ENCODE measurements at places on chromosomes 3 and 15.

GRCh38 chr3:24339266-24339825, 155.3 kb downstream of the THRB start:
- DNase-seq, result no peak

GRCh38 chr15:87977907-87978306, 278.6 kb downstream of the NTRK3 start:
- no peak for DNase-seq

DNA sequence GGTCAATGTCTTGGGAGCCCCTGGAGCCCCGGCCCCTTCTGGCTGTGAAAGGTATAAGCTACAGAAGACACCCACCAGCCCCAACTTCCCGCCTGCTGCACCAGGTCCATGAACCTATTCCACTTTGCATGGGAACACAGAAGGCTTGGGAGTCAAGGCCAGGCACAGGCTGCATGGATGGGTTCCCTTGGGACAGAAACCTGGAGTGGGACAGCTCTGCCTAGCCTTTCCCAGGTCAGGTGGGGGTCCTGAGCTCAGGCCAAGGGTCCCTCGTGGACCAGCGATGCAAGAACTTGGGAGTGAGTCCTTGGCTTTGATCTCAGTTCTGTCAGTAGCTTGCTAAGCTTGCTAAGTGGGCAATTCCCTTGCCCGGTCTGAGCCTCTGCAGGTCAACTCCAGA, 25.0 kb downstream of the TKT start:
- DNase-seq, result no peak

- no peak for DNase-seq
These were observed 258.8 kb upstream of the SATB1 start for GRCh38 chr3:18683900-18684299.

DNA sequence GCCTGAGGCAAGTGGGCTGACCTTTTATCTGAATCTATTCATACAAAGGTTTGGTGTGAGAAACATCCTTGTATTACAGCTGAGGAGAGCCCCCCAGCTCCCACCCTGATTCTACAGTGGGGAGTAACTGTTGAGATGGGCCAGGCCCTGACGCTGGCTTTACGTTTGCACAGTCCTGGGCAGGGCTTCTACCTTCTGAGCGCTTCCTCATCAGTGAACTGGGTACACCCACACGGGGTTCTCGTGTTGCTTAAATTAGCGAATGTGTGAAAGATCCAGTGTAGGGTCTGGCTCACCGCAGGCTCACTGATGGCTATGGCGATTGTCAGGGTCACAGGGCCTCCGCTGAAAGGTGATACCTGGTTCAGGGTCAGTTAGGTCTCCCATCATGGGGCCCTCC, 7.3 kb upstream of the GHRL start:
- no peak for DNase-seq

DNA sequence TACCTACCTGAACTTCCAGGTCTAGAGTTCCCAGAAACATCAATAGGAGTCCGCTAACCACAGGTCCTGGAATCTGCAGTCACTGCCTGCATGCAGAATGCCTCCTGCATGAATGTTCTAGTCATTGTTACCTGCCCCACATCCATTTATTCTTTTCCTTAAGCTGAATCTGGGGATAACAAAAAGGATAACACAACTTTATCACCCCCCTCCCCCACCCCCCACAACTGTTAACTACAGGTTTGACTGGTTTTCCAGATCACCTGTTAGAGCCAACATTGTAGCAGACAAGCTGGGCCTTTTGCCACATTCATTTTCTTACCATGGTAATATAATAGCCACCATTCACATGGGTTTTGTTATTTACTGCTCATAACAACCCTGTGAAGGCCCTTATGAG, 4.6 kb upstream of the CTSH start:
- no peak for DNase-seq

GRCh38 chr3:33063651-33064051, 33.3 kb downstream of the GLB1 start:
- no peak for DNase-seq

GRCh38 chr3:100521439-100521845, 29.0 kb downstream of the TMEM45A start:
- no peak for DNase-seq

- no peak for DNase-seq
These were observed 367.2 kb downstream of the CNTN4 start for GRCh38 chr3:2465842-2466241.

GRCh38 chr3:41295740-41296139, 96.4 kb downstream of the CTNNB1 start:
- DNase-seq, result no peak

DNA sequence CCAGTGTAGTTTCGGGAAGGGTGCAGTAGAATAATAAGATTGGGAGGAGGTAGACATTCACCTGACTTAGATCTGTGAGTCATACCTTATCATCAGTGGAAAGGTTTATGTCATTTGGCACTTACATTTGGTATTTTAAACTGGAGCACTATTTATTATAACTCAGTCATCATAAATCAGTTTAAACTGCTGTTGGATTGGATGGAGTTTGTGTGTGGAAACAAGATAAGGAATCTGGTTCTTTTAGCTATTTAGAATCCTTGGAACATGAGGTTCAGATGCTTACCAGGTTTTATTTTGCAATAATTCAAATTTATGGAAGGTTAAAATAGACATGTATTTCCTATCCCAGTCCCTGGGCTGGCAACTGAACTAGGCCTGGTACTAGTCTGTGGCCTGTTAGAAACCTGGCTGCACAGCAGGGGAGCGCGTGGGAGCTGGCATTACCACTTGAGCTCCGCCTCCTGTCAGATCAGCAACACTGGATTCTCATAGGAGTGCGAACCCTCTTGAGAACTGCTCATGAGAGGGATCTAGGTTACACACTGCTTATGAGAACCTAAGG, 34.5 kb downstream of the ZFAND6 start:
- DNase-seq, result no peak

- DNase-seq, result no peak
These were observed 13.0 kb downstream of the TBC1D2B start for GRCh38 chr15:78064544-78064943.

DNA sequence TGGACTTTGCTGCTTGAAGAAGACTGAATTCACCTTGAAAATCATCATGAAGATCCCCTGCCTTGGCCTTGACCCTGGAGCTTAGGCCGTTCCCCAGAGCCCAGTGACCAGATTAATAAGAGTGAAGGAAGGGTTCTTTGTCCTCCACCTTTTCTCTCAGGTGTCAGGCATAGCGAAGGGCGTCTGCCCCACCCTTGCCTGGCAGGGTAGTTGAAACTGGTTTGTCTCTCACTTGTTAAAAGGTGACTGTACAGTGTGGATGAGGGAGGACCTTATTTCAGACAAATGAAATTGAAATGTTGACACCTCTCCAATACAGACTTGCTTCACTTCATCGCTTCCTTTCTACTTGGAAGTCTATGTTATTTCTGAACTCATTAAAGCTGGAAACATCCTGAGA, 223.7 kb upstream of the BHLHE40 start:
- no peak for DNase-seq

DNA sequence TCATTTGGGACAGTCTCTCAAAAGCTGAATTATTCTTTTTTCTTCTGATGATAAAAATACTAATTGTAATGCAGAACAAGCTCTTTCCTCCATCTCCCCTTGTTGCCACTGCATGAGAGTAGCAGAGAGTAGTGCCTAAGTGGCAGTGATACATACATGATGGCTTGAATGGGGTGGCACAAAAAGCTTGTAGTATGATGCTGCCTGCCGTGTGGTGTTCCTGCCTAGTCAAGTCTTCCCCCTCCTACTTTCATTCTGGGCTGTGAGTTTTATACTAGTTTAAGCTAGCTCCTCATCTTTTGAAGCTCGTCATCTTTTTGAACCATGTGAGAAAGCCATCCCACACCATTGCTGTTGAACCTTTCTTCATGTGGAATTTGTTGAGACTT, 230.5 kb downstream of the NFKBIZ start:
- DNase-seq, result no peak
